ENCODE measurements at places on chromosomes 5 and 9. TPM values are rescaled to one million over a fixed set of nuclear protein-coding genes. Genes with fewer than 3 reads are reported as not detected.

Gene MLANA
- not detected for polyA plus RNA-seq

Gene LURAP1L
- polyA plus RNA-seq, result 15.5 TPM

- peak; percentile 89 for DNase-seq
These were observed 135.3 kb upstream of the RPS23 start for GRCh38 chr5:82413302-82414040.

GRCh38 chr5:96220610-96221390 is 212.2 kb downstream of the PCSK1 start:
- DNase-seq, result no peak

- DNase-seq, result no peak
These were observed 9.6 kb upstream of the FSD1L start for GRCh38 chr9:105438141-105438806.

All from BJ (cell line).